Non-pigmented ciliary epithelial cell (primary cell): ENCODE measurements at places on chromosomes 1 and 21.

GRCh38 chr1:198295971-198296370 is 139.2 kb downstream of the NEK7 start:
- DNase-seq = no peak

GRCh38 chr1:91770667-91771268 is 115.2 kb downstream of the TGFBR3 start:
- DNase-seq = no peak

- DNase-seq = no peak
Observed at GRCh38 chr1:179831852-179832699, 45.5 kb downstream of the TOR1AIP2 start.

DNA sequence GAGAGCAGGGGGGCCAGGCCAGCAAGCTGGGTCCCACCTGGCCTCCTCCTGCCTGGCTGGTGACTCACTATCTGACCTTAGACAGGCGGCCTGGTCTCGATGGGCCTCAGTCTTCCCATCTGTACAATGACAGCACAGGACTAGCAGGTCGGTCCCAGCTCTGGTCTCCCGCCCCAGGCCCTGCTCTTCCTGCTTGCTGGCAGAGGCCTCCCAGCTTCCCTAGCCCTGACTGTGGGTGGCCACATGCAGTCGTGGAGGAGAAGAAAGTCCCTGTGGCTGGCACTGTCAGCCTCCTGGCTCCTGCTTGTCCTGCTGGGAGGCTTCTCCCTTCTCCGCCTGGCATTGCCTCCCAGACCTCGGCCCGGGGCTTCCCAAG is 817 bp downstream of the EXTL1 start:
- DNase-seq = no peak

DNA sequence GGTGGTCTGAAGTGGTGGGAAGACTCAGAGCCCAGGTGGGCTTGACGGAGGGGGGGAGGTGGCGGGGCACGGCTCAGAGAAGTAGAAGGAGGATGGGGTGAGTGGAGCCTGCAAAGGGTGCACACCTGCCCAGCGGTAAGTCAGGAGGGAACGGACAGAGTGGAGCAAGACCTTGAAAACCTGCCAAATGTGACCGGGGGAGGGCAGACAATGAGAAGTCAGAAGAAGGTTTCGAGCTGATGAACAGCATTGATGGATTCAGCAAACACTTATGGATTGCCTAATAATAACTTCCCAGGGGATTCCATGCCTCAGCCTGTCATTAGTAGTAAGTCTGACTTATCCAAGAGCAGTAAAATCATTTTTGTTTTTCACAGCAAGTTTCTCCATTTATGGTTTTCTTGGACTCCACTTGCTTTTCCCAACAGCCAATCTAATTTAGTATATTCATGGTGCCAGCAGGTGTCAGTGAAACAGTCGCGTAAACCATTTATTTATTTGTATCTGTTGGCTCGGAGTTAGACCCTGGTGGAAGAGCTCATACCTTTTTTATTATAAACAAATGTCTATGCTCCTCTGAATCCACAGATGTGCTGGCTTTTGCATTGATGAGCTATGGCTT is 279.1 kb downstream of the PCP4 start:
- DNase-seq = no peak

DNA sequence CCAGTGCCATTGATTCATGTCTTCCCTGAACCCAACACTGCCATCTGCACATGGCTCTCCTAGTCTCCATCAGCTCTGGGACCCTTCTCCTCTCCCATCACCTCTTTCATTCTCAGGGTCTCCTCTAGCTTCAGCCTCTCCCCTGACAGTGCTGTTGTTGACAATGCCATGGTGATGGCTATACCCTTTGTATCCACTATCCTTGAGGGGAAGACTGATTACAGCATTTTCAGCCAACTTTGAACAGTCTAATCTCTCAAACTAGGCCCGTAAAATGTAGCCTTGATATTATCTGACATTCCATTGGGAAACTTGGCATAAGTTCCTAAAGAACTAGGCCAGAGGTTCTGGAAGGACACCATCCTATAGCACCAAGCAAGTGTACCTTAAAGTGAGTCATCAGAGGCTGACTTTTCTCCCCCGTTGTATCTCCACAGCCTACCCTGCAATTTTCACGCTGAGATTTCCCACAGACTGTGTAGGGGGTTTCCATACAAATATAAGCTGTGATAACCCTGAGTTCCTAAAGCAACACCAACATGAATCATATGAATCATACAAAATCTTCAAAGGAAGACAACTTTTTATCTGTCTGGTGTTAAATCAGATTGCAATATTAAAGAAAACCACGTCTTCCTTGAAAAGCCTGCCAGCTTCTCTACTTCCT is 5.8 kb downstream of the HAO2 start:
- no peak for DNase-seq

- no peak for DNase-seq
Observed at GRCh38 chr1:65881067-65881594, 88.4 kb downstream of the PDE4B start.

DNA sequence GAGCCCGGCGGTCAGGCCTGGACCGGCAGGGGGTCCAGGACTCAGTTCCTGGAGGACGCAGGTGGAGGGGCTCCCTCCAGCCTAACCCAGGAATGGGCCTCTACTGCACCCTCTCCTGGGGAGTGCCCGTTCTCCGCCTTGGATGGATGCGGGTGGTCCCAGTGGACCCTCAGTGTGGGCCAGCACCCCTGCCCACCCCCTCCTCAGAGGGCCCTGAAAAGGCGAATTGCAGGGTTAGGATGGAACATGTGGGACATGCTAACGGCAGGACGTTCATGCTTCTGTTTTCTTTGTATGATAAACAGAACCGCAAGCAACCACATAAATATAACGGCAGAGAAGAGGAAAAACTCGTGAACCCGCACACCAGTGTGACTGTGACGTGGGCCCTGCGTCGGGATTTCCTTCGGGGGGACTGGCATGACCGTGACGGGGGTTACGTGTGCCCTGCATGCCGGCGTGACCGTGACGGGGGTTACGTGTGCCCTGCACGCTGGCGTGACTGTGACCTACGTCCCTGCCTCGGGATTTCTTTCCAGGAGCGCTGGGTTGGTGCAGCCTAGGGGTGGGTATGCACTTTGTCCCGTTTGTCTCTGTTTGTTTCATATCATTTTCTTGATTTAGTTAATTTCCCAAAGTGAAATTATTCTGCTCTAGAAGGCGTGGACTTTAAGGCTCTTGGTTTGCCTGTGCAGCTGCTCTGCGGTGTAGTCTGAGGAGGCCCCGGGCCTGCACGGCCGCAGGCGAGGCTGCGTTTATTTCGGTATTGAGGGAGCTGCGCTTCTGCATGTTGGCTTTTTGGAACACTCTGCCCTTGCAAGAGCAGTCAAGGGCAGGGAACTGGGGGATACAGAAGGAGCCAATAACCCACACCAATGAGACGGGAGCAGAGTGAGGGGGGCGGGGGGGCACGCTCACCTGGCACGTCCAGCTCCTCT is 3.1 kb downstream of the FTCD start:
- DNase-seq = no peak

- no peak for DNase-seq
Observed at GRCh38 chr1:161000736-161001480, 20.0 kb downstream of the F11R start.

- no peak for DNase-seq
Observed at GRCh38 chr1:99627615-99628014, 18.3 kb upstream of the PALMD start.

- DNase-seq = no peak
Observed at GRCh38 chr1:21233490-21233889, 56.8 kb downstream of the ECE1 start.

DNA sequence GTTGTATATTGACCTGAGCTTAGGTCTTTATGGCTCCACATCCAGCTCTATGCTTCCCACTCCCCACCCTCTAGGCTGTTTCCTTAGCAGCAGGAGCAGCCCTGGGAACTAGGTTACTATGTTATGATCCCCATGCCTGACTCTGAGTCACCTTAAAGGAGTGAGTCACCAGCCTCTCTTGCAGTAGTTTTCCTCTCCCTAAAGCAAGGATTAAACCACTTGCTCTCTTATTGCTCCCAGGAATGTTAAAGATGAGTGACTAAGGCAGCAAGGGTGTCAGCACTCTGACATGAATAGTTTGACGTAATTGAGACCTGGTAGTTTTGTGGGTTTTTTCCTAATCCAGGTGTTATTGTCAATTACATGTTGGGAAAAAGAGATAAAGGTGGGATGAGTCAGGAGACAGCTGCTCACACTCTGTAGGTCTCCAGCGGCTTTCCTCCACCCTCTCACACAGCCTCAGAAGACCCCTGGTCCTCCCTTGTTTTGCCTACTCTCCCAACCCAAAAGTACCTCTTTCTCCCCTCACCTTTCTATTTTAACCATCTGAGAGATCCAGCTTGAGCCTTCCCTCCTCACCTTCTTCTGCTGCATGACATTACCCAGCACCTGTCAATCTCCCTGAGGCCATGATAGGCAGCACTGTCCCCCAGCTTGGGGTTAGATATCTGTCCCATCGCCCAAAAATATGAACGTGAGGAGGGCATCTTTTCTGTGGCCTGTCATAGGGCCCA is 369.1 kb upstream of the VAMP3 start:
- DNase-seq = peak; percentile 97

GRCh38 chr1:221069178-221069903 is 190.1 kb downstream of the HLX start:
- no peak for DNase-seq

DNA sequence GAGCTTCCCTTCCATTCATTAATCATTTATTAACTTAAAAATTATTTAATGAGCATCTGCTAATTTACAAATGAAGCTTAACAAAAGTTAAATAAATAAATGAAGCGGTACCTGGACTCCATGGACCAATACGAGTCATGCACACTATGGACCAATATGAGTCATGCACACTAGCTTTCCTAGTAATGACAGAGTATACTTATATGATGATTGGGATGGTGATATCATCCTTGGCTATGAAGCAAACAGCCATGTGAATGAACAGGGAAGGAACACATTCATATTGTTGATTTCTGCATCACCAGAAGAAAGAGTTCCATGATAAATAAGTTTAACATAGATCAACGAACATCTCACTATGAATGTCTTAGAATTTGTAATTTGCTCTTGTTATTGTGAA is 109.9 kb downstream of the SPAG17 start:
- DNase-seq = no peak

- no peak for DNase-seq
Observed at GRCh38 chr1:147786536-147786935, 26.1 kb upstream of the GJA5 start.

DNA sequence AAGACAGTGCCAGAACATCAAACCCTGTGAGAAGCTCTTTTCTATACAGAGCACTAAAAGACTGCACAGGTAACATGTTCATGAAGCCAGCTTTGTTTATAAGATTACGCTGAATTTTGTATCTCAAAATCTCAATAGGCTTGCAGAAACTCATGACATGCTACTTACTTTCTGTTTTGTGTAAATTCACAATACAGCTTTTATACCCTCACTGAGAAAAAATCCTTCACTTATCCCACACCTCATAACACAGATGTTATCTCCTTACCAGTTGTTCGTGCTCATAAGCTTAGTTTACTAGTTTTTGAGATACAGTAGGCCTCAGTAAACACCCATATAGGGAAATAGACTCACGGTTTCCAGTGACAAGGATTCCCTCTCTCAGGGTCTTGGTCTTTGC is 24.1 kb upstream of the GBP2 start:
- no peak for DNase-seq

DNA sequence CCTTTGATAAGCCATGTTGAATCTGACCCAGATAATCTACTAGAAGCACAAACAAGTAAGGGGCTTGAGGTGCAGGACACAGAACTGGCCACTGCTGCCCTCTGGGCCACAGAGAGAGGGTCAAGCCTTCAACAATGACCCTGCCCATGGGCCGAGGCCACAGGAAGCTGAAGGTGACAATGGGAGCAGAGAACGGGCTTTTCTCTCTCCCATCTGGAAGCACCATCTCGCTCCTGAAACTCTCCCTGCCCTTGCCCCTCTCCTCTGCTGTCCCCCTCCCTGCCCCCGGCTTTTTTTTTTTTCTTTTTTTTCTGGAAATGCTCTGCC is 133.1 kb upstream of the DUSP10 start:
- DNase-seq = no peak

DNA sequence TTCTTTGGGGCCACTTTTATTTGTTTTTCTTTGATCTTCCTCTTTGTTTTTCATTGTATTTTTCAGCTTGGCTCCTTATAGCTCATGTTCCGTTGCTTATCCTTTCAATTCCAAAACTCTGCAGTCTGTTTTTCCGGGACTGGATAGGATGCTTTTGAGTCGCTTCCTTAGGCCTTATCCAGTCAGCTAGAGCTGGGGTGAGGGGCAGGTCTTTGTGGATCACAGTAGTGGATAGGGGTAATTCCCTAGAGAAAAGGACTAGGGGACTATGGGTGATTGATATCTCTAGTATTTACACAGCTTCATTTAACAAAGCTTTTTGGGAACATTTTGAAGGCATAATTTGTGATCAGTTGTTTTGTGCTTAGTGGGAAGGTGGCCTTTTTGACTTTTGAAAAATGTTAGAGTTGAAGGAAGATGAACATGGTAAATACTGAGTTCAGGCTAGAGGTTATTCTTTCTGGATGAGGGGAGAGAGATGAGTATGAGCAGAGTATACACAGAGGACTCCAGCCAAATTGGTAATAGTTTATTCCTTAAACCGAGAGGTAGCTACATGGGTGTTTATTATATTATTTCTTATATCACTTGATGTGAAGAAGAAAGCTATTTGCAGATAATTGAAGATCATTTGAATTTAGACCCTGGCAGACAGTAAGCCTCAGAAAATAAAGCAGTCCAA is 22.5 kb downstream of the CEP350 start:
- no peak for DNase-seq

GRCh38 chr1:65310078-65310587 is 790 bp downstream of the DNAJC6 start:
- no peak for DNase-seq

- DNase-seq = no peak
Observed at GRCh38 chr1:1320666-1321448, 3.6 kb downstream of the INTS11 start.

GRCh38 chr1:183105449-183105848 is 80.6 kb upstream of the LAMC2 start:
- no peak for DNase-seq

DNA sequence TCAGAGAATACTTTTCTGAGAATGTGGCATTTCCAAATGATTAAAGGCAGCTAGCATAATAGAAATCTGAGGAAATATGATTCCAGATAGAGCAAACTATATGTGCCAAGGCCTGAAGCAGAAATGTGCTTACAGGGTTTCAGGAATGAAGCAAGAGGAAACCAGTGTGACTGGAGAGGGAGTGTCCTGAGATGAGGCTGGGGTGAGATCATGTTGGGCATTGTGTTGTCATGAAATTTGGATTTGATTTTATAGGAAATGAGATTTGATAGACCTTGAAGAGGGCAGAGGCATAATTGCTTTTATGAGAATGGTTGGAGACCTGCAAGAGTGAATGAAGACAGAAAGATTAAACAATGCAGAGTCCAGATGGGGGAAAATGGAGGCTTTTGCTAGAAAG is 338.1 kb upstream of the SNX7 start:
- DNase-seq = peak; percentile 78

DNA sequence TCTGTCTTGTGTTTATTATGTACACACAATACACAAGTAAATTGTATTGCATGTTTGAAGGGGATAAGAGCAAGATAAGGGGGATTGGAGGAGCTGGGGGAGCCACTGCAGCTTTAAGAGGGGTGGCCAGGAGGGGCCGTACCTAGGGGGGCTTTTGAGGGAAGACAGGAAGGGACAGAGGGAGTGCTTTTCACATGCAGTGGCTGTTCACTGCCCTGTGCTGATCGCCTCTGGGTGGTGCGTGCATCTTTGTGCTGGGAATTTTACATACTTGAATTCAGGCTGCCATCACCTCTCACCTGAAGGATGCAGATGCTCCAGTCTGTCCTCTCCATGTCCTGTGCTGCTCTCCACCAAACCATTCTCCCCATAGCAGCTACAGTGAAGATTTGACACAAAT is 179.5 kb downstream of the PTPRU start:
- no peak for DNase-seq
